GOT3 (cell line): ENCODE measurements at places on chromosomes 1 and 21.

- no peak for DNase-seq
Observed at GRCh38 chr1:65793359-65793732, 651 bp downstream of the PDE4B start.

- no peak for DNase-seq
Observed at GRCh38 chr1:182029002-182029378, 32.5 kb downstream of the ZNF648 start.

DNA sequence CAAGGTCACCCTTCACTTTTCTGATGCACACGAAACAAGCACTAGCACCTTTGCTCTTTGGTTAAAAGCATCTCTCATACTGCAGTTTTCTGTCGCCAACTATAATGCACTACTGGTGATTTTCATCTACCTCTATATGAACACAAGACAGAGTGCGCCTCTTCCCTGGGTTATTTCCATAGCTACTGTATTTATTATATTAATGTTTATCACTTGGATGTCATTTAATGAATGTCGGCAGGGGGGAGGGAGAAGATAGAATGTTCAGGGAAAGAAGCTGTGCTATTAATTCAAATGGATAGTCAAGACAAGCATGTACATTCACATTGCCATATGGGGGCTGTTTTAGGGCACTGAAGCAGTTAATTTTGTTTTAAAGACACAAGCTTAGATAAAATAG lies 174.1 kb upstream of the SAMSN1 start:
- DNase-seq: no peak

DNA sequence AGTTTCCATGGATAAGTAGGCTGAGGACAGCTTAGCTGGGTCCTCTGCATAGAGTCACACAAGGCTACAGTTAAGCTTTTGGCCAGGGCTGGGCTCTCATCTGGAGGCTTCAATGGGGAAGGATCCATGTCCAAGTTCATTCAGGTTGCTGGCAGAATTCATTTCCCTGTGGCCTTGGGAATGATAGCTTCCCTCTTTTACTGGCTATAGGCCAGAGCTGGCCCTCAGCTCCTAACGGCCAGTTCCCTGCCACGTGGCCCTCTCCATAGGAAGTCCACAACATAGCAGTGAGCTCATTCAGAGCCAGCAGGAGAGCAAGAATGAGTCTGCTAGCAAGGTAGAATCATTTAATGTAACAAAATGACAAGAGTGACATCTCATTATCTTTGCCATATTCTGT lies 15.1 kb upstream of the PODN start:
- DNase-seq: no peak

GRCh38 chr1:81836007-81836626 lies 35.4 kb downstream of the ADGRL2 start:
- no peak for DNase-seq

DNA sequence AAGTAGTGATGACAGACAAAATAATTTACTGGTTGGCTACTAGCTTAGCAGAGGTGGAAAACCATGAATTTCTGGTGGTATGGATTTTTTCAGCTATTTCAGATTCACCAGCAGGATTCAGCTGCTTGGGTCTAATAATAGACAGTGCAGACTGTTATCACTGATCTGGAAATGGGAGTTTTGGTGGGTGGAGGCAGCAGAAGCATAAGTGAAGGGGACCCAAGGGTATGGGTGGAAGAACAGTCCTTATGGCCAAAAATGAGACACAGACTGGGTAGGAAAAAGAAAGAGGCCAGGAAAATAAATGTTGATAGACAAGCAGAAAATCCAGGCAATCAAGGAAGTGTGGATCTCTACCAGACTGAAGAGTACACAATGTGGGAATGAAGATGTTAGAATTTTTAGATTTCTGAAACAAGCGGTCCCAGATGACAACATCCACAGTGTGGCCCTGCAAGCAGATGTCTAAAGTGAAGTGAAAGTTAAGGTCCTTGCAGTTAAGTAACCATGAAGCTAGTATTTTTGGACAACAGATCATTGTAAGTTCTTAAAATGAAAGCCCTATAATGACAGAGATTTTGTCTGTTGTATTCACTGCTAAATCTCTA lies 24.7 kb downstream of the LYST start:
- DNase-seq: no peak

- DNase-seq: no peak
Observed at GRCh38 chr1:89649783-89650182, 16.9 kb downstream of the LRRC8C start.

GRCh38 chr1:2044510-2045319 lies 5.5 kb upstream of the PRKCZ start:
- no peak for DNase-seq

DNA sequence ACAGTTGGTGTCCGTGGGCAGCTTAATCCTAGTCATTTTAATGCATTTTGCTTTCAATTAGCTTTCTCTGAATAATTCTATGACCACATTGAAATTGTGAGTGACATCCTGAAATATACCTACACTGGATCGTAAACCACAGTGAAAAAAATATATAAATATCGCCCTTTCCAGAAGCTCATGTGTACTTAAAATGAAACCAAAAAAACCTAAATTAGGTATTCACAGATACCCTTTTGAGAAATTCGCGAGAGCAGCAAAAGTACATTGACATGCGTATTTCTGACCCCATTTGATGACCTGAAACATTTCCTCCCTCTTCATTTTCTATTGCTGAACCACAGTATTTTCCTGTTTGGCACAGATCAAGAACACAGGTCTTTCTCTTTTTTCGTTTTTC lies 253.8 kb downstream of the LTN1 start:
- no peak for DNase-seq

DNA sequence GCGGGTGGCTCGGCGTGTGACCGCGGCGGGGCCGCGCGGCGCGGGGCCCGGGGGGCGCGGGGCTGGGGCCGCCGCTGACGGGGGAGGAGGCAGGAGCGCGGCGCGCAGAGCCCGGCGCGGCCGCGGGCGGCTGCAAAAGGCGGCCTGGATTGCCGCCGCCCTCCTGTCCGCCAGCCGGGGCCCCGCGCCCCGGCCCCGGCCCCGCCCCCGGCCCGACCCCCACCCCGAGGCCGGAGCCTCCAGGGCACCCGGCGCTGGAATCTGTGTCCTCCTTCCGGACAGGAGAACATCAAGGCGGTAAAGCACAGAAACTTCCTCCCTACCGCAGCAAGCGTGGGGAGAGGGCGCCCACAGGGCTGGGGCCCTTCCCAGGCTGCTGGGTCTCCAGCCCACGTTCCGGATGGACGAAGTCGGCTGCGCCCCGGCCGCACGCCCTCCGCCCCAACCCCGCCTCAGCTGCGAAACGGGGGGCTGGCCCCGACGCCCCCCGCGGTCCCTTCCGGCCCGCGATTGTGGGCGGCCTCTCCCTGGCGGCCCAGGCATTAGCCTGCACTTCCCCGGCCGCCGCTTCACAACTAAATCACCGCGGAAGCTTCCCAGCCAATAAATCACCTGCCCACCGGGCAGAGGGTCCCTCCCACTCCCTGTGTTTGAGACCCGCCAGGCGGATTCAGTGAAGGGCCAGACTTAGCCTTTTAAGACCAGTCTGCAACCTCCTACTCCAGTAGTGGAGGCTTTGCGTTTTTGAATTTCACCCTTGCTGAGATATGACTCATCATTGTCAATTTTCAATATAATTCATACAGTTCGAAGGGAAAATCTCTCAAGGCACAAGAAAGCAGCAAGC lies 106.0 kb downstream of the SLC45A1 start:
- no peak for DNase-seq

DNA sequence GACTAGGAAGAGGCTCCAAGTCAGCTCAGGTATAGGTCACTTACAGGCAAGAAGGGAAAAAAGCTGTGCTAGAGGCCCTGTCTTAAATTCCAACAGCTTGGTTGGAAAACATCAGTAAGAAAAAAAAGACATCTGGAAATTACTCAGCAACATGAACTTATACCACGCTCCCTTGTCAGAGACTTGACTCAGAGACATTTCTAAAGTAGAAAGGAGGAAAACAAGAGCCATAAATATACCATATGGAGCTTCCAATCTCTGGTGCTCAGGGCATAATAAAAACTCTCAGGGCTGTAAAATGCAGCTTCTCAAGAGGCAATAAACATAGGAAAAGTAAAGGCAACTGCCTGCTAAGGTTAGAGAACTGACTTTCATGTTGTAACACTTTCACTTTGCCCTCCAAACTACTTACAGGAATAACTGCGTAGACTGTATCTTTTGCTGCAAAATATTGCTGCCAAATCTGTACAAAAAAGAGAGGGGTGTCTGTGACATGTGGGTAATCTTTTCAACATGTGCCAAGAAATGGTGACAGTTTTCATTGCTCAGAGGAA lies 14.7 kb downstream of the ATPAF1 start:
- DNase-seq: no peak

GRCh38 chr1:32627596-32628162 lies 22.7 kb downstream of the ZBTB8OS start:
- DNase-seq: no peak

- no peak for DNase-seq
Observed at GRCh38 chr1:19752083-19752696, 47.5 kb downstream of the TMCO4 start.

GRCh38 chr1:102252731-102253505 lies 256.2 kb upstream of the OLFM3 start:
- DNase-seq: no peak

DNA sequence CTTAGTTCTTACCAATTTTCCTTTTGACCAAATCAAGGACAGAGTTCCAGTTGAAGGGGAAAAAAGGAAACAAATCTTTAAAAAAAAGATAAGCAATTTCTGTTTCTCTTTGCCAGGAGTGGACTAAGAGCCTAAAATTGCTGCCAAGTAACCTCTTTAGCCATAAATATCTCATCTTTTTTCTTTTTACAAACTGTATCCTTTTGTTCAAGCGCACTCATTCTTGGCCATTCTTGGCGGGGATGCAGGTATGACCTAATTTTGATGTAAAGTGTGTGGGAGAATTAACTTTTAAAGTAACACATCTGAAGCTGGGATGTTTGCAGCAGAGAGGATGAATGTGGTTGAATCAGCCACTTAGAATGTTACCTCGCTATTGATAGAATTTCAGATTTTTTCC lies 13.4 kb upstream of the KIF1B start:
- no peak for DNase-seq

GRCh38 chr1:30409476-30410152 lies 313.8 kb downstream of the MATN1 start:
- no peak for DNase-seq

DNA sequence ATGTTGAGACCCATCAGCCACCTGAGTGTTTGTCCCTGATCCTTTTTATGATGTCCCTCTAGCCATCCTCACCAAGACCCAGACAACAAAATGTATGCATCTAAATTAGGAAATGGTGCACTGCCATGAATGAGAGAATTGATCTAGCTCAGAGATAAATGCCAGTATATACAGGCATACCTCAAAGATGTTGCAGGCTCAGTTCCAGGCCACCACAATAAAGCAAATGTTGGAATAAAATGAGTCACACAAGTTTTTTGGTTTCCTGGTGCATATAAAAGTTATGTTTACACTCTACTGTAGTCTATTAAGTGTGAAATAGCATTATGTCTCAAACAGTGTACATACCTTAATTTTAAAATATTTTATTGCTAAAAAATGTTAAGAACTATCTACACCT lies 63.9 kb downstream of the CHIA start:
- DNase-seq: no peak

DNA sequence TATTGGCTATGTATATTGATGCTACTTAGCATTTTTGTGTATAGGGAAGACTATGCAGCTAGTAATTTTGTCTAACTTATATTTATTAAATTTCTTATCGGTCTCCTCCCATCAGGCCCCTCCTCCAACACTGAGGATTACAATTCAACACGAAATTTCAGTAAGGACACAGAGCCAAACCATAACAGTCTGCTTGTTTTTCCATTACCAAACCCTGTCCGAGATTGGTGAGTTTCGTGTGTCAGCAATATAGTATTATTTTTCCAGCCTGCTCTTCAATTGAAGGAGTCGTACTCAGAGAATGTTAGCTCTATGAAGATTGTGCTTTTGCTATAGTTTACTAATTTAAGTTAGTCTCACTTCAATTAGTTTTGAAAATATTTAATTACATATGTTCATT lies 1495.3 kb downstream of the MRPL39 start:
- no peak for DNase-seq

GRCh38 chr1:167775178-167775577 lies 53.4 kb downstream of the MPZL1 start:
- DNase-seq: no peak

DNA sequence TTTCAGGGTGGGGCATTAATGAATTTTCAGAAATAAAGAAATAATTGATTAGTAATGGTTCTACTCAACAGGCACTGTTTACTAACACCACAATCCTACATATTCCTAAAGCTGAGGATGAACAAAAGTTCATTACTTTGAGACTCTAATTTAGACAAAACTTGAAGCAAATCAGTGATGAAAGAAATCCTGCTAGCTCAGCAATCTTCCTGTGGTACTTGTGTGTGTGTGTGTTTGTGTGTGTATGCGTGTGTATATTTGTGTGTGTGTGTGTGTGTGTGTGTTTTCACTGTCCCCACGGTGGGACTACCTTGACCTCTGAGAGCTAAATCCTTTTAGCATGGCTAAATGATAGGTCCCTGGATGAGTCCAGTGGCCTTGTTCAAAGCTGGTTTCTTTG lies 48.5 kb upstream of the RAB3GAP2 start:
- no peak for DNase-seq

DNA sequence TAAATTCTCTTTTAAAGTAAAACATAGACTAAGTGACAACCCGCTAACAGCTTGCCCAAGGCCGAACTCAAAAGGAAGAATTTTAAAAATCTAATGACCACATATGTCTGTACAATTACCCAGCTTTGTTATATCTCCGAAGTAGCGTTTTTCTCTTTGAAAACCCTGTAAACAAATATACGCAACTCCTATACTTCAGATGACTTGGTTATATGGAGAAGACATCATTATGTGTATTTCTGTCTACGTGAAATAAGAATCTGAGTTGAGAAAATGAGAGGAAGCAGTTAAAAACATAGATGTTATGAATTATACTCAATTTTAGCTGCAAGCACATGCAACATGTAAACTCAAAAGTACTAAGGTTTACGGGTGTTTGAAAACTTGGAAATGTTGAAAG lies 2.0 kb downstream of the PBX1 start:
- no peak for DNase-seq

- no peak for DNase-seq
Observed at GRCh38 chr1:63913533-63913932, 139.7 kb downstream of the ROR1 start.

DNA sequence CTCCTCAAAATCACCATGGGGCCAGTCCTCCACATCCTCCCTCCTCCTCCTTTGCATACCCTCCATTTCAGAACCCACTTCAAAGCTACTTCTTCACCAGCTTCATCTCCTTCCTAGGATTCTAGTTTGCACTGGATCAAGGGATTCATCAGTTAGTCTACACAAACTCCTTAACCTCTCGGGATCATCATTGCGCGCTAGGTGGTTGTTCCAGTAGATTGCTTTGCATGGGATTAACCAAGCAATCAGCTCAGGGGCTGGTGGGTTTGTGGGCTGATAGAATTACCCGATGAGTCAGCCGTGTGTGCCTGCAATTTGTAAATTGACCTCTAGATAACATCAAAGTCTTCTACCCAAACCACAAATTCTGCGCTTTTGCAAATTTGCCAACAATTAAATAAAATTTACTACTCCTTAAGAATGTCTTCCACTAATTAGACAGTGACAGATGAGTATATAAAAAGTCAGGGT lies 7.7 kb downstream of the KANK4 start:
- no peak for DNase-seq
